ENCODE measurements at places on chromosomes 5 and 9.

DNA sequence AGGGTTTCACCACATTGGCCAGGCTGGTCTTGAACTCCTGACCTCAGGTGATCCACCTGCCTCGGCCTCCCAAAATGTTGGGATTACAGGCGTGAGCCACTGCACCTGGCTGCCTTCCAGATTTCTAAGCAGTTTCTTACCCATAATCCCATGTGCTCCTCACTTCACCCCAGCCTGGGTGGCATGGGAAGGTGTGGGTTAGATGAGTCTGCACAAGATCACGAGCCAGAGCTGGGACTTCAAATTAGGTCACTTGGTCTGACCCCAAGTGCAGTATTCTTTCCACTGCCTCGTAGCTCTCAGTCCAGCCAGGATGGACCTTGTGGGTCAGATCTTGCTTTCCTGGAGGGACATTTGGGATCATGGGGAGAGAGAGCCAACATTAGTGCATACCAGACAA lies 37.5 kb upstream of the STRBP start:
- peak; percentile 88 for DNase-seq

DNA sequence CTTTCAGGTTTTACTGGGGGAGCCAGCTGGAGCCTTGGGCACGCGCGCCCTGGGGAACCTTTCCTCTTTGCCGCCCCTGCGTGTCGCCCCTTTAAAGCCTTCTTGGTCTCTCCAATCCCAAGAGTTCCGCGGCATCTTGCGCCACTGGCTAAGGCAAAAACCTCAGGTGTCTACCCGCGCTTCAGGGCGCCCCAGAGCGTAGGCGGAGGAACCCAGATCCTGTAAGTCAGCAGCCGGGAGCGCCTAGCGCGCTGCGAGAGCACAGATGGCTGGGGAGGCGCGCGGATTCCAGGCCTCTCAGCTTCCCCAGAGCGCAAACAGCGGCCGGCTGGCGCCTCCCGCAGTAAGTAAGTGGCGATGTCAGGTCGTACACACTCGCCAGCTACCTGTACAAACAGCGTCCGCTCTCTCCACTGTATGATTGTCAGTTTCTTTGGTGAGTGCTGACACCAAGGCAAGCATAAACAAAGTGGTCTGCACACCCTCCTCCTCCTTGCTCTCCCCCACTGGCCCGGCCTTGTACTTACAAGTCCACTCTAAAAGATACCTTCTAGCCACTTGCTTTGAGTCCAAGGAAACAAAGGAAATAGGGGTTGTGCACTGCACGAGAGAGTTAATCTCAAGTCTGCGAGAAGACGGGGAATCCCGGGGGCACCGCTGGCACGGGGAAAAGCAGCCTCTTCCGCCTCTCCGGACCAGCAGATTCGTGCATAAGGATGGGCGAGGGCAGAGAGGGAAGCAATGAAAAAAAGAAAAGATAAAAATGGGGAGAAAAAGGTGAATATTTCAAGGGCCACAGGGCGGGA lies 2.9 kb downstream of the HTR1A start:
- no peak for DNase-seq

GRCh38 chr5:54610197-54610944 lies 92.8 kb downstream of the SNX18 start:
- DNase-seq: no peak

- DNase-seq: no peak
Observed at GRCh38 chr5:76819851-76820525, 1.2 kb downstream of the F2RL1 start.

- no peak for DNase-seq
Observed at GRCh38 chr5:14579731-14580397, 1.7 kb upstream of the OTULINL start.

DNA sequence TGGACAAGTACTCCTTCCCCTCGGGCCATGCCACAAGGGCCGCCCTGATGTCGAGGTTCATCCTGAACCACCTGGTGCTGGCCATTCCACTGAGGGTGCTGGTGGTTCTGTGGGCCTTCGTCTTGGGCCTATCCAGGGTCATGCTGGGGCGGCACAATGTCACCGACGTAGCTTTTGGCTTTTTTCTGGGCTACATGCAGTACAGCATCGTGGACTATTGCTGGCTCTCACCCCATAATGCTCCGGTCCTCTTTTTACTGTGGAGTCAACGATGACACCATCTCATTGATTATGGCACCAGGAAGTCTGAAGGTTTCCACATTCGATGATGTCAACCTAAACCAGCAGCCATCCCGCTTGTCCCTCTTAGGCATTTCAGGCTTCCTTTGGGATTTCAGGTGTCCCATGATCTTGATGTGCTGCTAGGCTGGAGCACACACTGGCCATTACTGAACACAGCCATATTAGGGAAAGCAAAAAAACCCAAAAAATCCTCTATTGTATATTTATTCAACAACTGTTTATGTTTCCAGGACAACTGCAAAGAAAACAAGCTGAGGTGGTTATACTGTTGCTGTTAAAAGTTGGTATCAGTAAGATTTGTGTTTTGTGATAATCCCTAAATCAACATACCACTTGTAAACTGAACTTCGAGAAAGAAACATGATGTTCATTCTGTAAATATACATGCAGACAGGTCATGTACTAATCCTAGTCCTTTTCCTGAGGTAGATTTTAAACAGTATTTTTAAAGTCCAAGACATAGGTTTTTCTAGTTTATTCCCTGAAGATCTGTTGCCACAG lies 1.1 kb downstream of the PLPP6 start:
- DNase-seq: no peak

GRCh38 chr9:106587042-106587441 lies 275.9 kb upstream of the ZNF462 start:
- DNase-seq: no peak

- no peak for DNase-seq
Observed at GRCh38 chr9:35569206-35569605, 35.9 kb upstream of the TESK1 start.

GRCh38 chr5:179379321-179379890 lies 34.1 kb upstream of the ADAMTS2 start:
- DNase-seq: no peak
